GM06990 (cell line): ENCODE measurements at places on chromosomes 1 and 21.

- DNase-seq = no peak
Observed at GRCh38 chr21:36044056-36044455, 16.3 kb downstream of the SETD4 start.

DNA sequence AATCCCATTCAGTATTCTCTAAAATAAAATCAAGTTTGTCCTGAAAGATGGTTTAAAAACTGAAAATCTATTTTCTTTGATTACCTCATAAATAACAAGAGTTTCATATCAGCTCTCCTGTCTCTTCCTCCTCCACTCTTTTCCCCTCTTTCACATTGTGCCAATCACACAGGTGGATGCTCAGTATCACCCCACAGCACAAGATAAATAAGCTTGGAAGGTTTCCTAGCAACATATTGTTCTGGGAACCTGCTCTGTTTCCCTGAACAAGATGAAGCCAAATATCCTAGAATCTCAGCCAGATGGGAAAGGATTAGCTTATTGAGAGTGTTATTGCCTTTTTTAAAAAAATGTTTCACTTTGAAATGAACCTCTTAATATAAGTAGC is 45.7 kb upstream of the CACYBP start:
- no peak for DNase-seq

DNA sequence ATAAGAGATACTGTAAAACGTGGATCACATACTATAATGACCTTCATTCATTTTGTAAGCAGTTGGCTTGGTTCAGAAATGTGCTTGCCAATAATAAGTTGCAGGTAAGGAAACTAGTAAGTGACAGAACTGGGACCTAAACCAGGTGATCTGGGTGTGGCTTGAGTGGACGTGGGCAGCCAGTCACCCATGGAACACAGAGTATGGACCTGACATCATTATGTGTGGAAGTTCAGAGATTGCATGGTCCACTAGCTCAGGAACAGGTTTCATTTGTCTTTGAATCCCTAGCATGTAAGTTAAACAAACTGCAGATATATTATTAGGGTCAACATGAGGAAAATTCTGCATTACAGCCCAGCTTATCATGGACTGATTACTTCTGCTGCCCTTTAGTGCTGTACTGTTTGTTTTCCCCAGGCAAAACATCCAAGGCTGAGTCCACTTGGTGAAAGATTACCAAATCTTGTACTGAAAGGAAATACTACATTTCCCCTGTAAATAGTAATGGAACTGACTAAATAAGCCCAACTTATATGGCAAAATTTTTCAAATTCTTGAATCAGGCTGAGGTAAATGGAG is 327.3 kb upstream of the SGIP1 start:
- DNase-seq = no peak

GRCh38 chr1:14845851-14846250 is 247.4 kb downstream of the KAZN start:
- no peak for DNase-seq

GRCh38 chr1:59880735-59881134 is 45.8 kb downstream of the CYP2J2 start:
- DNase-seq = no peak

GRCh38 chr1:67261680-67262079 is 46.0 kb upstream of the IL12RB2 start:
- no peak for DNase-seq
